Small intestine (tissue), 16 donors: ENCODE measurements at places on chromosomes 1 and 21. TPM values are rescaled to one million over a fixed set of nuclear protein-coding genes. Genes with fewer than 3 reads are reported as not detected.
A peak's percentile ranks its signal among the peaks of the same experiment; 100 is the strongest.

DNA sequence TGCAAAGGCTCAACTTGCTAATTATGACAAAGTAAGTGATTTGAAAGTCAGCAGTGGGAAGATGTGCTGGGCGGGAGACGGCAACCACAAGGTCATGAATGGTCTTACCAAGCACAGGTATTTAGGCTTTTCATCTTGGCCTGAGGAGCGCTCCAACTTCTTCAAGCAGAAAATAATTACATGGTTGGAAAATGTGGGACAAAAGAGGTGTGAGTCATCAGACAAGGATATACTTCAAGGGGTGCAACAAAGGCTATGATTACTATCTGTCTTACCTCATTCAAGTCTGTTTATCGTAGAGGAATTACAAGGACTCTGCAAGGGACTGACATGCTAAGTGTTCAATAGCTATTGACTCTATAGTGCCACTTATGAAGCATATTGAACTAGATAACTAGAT is 2005.7 kb downstream of the MRPL39 start:
- H3K4me1 ChIP-seq = no peaks in the 10 kb centered on the region
- H3K4me3 ChIP-seq = no peak overlapping the region
- no peaks in the 10 kb centered on the region for H3K36me3 ChIP-seq
- H3K27ac ChIP-seq = no peak overlapping the region

DNA sequence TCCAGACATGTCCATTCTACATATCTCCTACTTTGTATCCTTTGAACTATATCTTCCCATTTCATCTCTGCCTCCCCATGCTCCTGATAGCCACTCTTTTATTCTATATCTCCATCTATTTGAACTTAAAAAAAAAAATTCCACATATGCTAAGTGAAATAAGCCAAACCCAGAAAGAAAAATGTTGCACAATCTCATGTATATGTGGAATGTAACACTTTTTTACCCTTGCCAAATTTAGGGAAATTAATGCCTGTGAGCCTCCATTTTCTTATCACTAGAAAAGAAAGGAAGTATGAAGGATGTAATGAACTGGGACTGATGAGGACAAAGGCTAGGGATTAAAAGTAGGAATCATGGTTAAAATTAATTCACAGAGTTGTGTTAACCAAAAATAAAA is 53.5 kb downstream of the RGS13 start:
- H3K4me3 ChIP-seq = no peak overlapping the region
- no peaks in the 10 kb centered on the region for H3K27me3 ChIP-seq
- H3K4me1 ChIP-seq = no peaks in the 10 kb centered on the region
- H3K36me3 ChIP-seq = no peaks in the 10 kb centered on the region
- no peak for DNase-seq
- no peak overlapping the region for H3K27ac ChIP-seq

- H3K4me1 ChIP-seq = peaks cover 8% of the 10 kb centered on the region
- H3K4me3 ChIP-seq = no peak overlapping the region
- no peaks in the 10 kb centered on the region for H3K36me3 ChIP-seq
- no peak for DNase-seq
- no peaks in the 10 kb centered on the region for H3K27me3 ChIP-seq
- no peak overlapping the region for H3K27ac ChIP-seq
These were observed 129.0 kb upstream of the TMPRSS2 start for GRCh38 chr21:41636636-41637630.

DNA sequence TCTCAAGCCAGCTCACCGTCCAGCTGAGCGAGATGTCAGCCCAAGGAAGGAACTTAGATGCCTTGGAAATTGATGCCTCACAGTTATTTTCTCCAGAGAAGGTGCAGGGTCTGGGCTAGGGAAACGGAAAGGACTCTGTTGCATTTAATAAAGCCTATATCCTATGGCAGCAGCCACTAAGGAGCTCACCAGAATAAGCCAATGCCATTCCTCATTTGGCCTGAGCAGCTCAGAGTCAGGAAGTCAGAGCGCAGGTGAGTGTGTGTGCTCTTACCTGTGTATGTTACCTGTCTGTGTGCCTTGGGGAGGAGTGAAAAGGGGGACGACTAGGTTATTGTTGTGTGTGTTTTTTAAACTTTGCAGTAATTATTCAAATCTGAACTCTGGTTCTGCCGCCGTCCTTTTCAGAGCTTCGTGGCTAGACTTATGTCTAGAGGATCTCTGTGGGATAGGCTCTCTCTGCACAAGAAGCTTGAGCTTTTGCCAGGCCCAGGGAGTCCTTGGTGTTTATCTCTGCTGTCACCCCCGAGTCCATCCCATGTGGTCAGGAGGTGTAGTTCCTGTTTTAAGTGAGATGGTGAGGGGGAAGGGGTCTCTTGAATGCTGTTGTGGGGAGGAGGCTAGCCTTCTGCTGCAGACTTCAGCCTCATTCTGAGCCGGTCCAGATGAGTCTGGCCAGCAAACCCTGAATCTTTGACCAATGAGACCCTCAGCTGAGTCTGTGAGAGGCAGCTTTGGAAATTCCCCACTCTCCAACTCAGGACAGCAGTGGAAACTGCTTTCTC is 2.4 kb downstream of the TMCC2 start:
- no peak overlapping the region for H3K27ac ChIP-seq
- no peaks in the 10 kb centered on the region for H3K36me3 ChIP-seq
- no peak for DNase-seq
- H3K27me3 ChIP-seq = peaks cover 31% of the 10 kb centered on the region

Gene SLAMF8
- 4.6 TPM for polyA plus RNA-seq

GRCh38 chr1:210292231-210292871 is 36.4 kb upstream of the HHAT start:
- no peaks in the 10 kb centered on the region for H3K36me3 ChIP-seq
- DNase-seq = peak; percentile 58
- no peaks in the 10 kb centered on the region for H3K27me3 ChIP-seq
- no peak overlapping the region for H3K27ac ChIP-seq

GRCh38 chr21:25420831-25421230 is 186.4 kb downstream of the MRPL39 start:
- no peak overlapping the region for H3K27ac ChIP-seq
- H3K27me3 ChIP-seq = no peaks in the 10 kb centered on the region
- H3K36me3 ChIP-seq = no peaks in the 10 kb centered on the region
- H3K4me1 ChIP-seq = no peaks in the 10 kb centered on the region
- H3K4me3 ChIP-seq = no peak overlapping the region

GRCh38 chr1:72285074-72285425 is 2.7 kb upstream of the NEGR1 start:
- no peaks in the 10 kb centered on the region for H3K36me3 ChIP-seq
- H3K27ac ChIP-seq = peak overlapping the region; percentile 88

DNA sequence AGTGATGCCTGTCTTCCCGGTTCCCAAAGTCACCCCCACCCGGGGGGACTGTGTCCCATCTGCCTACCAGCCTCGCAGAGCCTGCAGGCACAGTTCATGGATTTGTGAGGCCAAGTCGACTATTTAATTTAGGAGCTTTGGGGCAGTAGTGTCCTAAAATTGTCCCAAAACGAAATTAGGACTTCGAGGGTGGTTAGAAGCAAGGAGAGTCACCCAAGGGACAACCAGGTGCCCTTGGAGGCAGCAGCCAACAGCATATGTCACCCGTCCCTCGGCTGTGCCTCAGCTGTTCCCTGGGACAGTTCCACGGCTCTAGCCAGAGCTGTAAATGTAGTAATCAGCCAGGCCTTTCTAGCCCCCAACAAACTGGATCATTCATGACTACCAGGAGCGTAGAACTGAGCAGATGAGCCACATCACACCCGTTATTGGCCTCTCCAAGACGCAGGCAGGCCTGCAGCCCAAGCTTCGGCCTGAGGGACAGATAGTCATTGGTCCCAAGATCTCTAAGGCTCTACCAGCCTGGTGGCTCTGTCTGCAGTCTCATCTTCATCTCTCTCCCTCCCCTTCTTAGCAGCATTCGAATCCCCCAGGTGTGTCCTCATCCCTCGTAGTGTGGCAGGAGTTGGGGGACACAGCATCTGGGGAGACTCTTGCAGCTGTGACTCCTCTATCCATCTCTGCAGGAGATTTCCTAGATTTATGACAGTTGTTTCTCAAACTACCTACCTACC is 2.9 kb downstream of the PAX7 start:
- H3K27me3 ChIP-seq = peaks cover 95% of the 10 kb centered on the region
- no peaks in the 10 kb centered on the region for H3K4me1 ChIP-seq
- no peak overlapping the region for H3K27ac ChIP-seq
- no peak for DNase-seq
- no peak overlapping the region for H3K4me3 ChIP-seq
- H3K36me3 ChIP-seq = no peaks in the 10 kb centered on the region

DNA sequence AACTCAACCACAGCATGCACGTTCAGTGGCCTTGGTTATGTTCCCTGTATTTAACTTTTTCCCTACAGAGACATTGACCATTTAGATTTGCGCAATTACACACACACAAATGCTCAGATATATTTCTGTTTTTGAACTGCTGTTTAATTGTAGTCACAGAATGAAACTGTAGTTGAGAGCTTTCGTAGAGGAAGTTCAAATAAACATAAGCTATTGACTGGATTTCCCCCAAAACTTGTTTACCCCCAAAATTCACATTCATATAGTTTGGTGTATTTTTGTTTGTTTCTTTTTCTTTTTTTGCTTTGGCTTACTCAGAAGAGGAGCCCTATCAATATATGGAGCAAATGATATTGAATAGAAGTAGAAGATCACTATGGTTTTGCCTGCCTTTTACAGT is 921.0 kb downstream of the ADGRL2 start:
- no peak for DNase-seq
- H3K4me3 ChIP-seq = no peak overlapping the region
- no peaks in the 10 kb centered on the region for H3K36me3 ChIP-seq
- H3K27ac ChIP-seq = no peak overlapping the region

DNA sequence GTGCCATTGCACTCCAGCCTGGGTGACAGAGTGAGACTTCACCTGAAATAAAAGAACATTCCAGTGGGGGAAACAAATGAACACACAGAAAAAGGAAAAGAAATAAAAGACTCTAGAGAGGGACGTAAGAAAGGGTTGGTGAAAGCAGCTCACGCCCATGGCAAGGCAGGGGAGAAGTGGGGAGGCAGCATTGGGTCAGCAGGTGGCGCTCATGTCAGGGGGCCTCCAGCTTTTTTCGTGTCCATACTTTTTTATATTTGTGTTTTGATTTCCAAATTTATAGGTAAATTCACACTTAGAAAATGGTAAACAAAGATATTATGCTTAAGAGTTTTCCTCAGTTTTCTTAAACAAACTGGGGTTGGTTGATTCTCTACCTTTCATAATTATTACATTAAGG is 45.5 kb downstream of the VPS13D start:
- H3K27ac ChIP-seq = no peak overlapping the region
- peak; percentile 17 for DNase-seq
- no peaks in the 10 kb centered on the region for H3K27me3 ChIP-seq
- no peak overlapping the region for H3K4me3 ChIP-seq
- H3K4me1 ChIP-seq = no peaks in the 10 kb centered on the region

DNA sequence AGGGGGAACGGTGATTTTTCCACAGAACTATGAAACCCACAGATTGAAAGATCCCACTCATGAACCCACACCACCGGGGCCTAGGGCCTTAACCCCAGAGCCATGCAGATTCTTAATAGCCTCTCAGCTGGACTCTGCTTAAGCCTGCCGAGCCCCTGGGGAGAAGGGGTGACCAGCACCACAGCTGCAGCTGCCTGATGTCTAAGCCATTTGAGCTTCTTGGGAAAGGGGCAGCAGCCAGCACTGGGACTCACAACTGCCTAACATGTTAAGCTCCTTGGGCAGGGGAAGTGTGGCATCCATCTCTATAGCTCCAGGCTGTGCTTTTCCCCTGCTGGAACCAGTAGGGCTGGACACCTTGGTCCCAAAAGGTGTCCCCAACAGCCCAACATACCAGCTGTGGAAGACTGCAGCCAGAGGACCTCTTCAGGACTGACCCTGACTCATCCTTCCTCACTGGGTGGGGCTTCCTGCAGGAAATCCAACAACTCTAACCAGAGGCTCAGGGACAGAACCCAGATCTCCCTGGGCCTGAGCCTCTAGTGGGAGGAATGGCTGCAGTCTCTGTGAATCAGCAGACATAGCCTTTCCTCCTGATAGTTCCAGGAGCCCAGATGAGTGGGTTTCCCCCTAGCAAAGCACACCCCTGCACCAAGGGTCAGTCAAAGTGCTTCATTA is 34.6 kb upstream of the FMO3 start:
- no peak for DNase-seq
- H3K27ac ChIP-seq = no peak overlapping the region
- H3K4me1 ChIP-seq = no peaks in the 10 kb centered on the region
- no peak overlapping the region for H3K4me3 ChIP-seq
- H3K27me3 ChIP-seq = no peaks in the 10 kb centered on the region
- H3K36me3 ChIP-seq = no peaks in the 10 kb centered on the region

DNA sequence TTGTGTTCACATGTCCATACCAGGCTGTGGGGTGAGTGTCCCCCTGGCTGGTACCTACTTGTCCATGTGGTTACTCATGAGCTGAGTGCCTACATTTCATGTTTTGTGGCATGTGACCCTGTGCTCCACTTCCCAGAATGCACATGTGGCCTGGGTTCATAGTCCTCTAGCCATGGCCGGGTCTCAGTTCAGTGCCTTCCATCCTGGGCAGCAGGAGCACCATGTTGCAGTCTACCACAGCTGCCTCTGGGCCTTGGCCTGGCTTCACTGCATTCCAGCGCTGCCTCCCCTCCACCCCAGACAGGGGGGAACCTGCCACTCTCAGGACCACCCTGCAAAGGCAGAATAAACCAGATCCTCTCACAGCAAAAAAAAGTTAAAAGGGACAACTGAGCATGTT is 5.5 kb downstream of the CEPT1 start:
- peaks cover 3% of the 10 kb centered on the region for H3K4me1 ChIP-seq
- no peak overlapping the region for H3K27ac ChIP-seq
- peak; percentile 16 for DNase-seq
- H3K27me3 ChIP-seq = no peaks in the 10 kb centered on the region
- peaks cover 3% of the 10 kb centered on the region for H3K36me3 ChIP-seq
- no peak overlapping the region for H3K4me3 ChIP-seq
